Stromal cell of bone marrow (primary cell): ENCODE measurements at places on chromosomes 1 and 21.

GRCh38 chr1:39272027-39272797 lies 67.7 kb downstream of the MACF1 start:
- DNase-seq: no peak

DNA sequence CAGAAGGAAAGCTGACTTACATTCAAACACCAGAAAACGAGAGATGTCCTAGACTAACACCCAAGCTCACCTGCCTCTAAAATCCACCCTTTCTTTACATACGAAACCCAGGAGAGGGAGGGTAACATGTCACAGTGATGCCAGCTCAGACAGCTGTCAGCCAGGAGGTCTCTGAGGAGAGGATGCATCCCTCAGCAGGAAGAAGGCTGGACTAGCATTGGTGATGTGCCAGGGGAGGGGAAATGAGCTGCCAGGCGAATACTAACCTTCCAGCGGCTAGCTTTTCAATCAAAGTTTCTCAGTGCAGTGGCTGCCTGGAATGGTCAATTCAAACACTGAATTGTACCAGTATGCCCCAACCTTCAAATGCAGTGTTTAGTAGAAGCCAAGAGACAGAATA lies 3.6 kb upstream of the UBE2G2 start:
- DNase-seq: no peak

DNA sequence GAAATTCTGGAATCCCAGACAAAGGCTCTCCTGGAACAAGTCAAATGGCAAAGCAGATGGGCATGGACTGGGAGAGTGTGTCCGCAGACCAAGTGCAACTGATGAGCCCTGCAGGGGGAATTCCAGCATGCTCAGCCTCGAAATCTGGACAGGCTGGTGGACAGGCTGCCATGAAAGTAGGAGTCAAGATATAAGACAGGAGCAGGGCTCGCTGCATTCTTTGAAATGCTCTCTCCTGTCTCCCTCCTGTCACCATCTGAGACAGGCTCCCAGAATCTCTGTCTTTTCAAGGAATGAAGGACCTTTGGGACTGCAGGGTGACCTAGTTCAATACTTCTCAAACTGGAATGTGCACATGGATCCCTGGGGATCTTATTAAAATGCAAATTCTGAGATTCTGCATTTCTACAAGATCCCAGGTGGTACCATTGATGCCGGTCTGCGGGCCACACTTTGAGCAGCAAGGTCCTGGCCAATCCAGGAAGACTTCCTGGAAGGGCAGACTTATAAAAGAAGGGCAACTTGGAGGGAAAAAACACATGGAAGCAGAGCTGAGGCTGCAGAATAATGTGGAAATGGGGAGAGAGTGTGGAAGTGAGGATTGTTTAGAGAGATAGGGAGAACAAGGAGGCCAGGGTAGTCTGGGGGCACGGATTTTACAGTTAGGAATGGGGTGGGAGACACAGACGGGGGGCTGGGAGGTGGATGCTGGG lies 29.8 kb downstream of the TNNT2 start:
- no peak for DNase-seq

DNA sequence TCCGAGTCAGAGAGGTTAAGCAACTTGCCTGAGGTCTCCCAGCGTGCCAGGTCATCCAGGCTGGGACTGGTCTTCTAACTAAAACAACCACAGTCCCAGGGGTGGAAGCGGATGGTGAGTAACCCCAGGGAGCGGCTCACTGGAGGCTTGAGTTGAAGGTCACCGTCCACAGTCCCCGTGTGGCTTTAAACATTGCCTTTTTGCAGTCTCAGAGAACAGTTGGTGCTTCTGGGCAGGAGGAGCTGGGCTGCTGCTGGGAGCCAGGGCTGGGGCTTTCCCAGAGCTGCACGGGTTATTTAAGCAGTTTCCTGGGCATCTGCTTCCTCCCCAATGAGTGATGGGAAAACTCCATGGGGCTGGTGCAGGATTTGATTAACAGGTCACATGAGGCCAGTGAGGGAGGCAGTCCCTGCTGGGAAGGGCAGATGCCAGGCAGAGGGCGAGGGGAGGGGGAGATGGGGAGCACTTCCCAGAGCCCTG lies 12.3 kb downstream of the ARHGEF10L start:
- DNase-seq: peak; percentile 58

DNA sequence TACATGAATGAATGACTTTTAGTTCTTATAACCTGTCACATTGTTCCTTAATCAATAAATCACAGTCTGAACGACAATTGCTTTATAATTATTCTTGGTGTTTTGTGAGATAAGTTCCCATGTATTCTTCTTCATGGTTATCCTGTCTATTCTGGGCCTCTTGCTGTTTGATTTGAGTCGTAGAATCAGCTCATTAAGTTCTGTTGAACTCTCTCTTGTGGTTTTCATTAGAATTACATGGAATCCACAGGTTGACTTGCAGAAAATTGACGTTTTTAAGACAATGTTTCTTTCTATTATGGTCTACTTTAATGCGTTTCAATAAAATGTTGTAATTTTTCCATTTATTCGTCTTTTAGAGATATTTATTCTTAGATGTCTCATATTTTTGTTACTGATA lies 4.0 kb upstream of the LCE1A start:
- DNase-seq: no peak

GRCh38 chr1:56092684-56093570 lies 486.4 kb downstream of the PLPP3 start:
- no peak for DNase-seq

- DNase-seq: no peak
These were observed 4.4 kb downstream of the LINGO4 start for GRCh38 chr1:151800830-151801229.

DNA sequence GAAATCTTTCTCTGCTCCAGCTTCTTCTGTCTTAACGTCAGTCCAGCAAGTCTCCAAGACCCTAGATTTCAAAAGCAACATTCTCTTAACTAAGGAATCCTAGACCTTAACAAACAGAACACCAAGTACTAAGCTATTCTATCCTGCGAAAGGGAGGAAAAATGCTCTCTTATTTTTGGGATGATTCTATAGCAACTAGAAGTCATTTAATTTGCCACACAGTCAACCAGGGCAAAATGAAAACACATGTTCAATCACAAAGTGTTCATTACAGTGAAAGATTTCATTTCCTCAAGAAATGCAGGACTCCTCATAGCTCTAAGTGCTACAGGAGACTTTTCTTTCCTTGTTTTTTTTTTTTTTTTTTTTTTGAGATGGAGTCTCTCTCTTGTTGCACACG lies 36.2 kb upstream of the DOCK7 start:
- no peak for DNase-seq

- no peak for DNase-seq
These were observed 25.0 kb downstream of the SRSF4 start for GRCh38 chr1:29156543-29157268.

- peak; percentile 8 for DNase-seq
These were observed 3.4 kb upstream of the ANGPTL3 start for GRCh38 chr1:62593825-62594394.

GRCh38 chr1:229940684-229941083 lies 126.4 kb upstream of the GALNT2 start:
- no peak for DNase-seq

DNA sequence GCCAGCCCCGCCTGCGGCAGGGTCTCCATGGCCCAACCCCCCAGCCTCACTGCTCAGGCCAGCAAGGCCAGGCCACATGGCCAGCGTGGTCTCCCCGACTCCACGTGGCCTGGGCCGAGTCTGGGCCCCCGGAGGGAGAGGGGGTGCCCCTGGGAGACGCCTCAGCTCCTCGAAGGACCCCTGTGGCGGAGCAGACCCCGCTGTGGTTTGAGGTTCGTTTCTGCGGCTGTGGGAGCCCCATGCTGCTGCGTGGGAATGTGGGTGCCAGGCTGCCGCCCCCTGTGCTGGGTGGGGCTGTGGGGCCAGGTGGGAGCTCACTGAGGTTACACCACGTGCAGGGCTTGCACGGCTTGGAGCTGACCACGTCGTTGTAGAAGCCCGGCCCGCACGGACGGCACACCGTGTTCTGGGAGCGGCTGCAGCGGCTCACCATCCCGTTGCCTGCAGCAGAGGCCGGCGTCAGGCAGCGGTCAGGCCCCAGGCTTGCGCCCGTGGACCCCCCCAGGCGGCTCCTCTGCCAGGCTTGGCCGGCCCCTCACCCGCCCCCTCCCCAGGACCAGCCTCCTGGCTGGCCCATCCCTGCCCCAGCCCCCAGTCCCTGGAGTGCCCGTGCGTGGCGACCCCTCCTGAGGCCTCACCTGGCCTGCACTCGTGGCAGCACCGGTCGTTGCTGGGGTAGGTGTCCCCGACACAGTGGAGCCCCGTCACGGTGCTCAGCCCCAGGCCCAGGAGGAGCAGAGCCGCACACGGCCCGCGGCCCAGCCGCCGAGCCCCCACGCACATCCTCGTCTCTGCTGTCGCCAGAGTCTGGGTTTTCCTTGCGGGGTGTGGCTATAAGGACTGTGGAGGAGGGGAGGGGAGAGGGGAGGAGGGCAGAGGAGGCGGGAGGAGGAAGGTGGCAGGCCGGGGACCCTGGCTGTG lies at the start of gene TNFRSF4:
TSS of gene TNFRSF4 (minus strand) at position 809 of the 921 bp plus-strand sequence. CDS start at position 783, 26 bp downstream.
- no peak for DNase-seq

GRCh38 chr1:54271341-54271740 lies 71.4 kb downstream of the MRPL37 start:
- DNase-seq: no peak

DNA sequence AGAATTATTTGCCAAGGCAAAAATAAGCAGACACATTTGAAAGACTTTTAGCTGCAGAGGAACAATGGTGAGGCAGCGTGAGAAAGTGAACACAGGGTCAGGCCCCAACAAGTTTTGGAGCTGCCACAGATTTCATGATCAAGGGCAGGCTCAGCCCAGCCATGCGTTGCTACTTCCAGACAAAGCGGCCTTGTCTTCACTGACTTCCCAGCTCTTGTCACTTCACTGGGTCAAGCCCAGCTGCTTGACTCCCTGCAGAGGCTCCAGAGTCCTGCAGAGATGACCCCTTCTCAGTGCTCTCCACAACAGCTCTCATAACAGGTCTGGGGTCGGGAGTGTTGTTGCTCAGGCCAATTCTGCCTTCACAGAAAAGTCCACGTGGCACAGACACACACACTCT lies 35.8 kb downstream of the HHAT start:
- DNase-seq: no peak
